B cell (primary cell): ENCODE measurements at places on chromosomes 6 and 20. TPM values are rescaled to one million over a fixed set of nuclear protein-coding genes. Genes with fewer than 3 reads are reported as not detected.

C6orf141 gene
- total RNA-seq = not detected in 2 replicates

DDX39B gene
- 576 and 577 TPM in 2 replicates for total RNA-seq

SLA2 gene
- 0.58 and 0.76 TPM in 2 replicates for total RNA-seq

GRCh38 chr20:62774762-62775161 lies 21.5 kb upstream of the MRGBP start:
- no peak for DNase-seq

DNA sequence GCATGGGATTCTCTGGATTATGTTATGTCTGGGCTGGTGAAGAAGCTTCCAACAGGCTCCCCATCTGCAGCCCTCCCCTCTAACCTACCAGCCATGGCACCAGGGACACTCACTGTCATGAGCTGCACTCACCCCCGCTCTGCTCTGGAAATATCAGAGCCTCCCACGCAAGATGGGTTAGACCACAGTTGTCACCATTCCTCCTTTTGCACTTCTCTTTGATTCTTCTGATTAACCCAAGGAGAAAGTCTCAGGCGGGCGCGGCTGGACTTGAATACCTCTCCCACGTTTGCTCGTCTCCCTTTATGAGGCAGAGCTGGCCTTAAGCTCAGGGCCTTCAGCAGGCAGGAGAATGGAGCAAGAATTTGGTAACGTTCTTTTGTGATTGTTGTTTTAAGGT lies 128.1 kb downstream of the CEBPB start:
- DNase-seq = no peak

- no peak for DNase-seq
These were observed 52.6 kb downstream of the COL11A2 start for GRCh38 chr6:33139596-33140206.

DNA sequence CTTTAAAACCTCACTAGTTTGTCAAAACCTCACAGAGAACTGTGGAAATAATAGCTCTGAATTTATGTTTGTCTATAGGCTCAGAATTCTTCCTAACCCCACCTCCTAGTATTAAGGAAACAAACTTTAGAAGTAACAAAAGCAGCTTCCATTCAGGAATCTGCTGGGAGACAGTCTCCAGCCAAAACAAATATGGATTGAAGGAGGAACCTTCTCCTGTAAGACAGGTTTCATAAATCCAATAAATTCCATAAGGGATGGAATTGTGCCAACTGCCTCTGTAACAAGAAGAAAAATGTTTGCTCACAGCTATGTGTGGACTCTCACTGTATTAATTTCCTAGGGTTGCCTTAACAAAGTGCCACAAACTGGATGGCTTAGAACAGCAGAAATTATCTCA lies 7.5 kb downstream of the SYCP2 start:
- no peak for DNase-seq

- DNase-seq = no peak
These were observed 161.0 kb upstream of the SGK1 start for GRCh38 chr6:134478764-134479399.

- no peak for DNase-seq
These were observed 64.8 kb upstream of the KIF25 start for GRCh38 chr6:167932468-167933276.
